Stimulated activated CD4-positive, alpha-beta T cell treated with anti-CD3 and anti-CD28 coated beads, Interleukin-12 subunit alpha, Interleukin-12 subunit beta, amount 100 ng/mL, for 4 hours (primary cell): ENCODE measurements at places on chromosomes 6 and 20.

- no peak for DNase-seq
Measured at GRCh38 chr20:58705208-58705926, 12.8 kb downstream of the NPEPL1 start.

DNA sequence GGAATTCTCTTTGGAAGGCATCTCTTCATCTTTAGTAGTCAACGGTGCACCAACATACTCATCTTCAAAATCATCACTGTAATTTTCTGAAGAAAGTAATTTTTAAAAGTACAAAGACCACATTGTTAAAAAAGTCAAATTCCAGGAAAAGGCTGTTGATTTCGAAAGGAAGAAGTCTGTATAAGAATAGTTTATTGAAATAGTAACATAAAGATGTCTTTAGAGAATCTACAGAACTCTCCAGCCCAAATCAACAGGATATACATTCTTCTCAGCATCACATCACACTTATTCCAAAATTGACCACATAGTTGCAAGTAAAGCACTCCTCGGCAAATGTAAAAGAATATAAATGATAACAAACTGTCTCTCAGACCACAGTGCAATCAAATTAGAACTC lies 23.4 kb downstream of the CEP162 start:
- no peak for DNase-seq

GRCh38 chr6:42424906-42425474 lies 26.7 kb downstream of the TRERF1 start:
- no peak for DNase-seq

DNA sequence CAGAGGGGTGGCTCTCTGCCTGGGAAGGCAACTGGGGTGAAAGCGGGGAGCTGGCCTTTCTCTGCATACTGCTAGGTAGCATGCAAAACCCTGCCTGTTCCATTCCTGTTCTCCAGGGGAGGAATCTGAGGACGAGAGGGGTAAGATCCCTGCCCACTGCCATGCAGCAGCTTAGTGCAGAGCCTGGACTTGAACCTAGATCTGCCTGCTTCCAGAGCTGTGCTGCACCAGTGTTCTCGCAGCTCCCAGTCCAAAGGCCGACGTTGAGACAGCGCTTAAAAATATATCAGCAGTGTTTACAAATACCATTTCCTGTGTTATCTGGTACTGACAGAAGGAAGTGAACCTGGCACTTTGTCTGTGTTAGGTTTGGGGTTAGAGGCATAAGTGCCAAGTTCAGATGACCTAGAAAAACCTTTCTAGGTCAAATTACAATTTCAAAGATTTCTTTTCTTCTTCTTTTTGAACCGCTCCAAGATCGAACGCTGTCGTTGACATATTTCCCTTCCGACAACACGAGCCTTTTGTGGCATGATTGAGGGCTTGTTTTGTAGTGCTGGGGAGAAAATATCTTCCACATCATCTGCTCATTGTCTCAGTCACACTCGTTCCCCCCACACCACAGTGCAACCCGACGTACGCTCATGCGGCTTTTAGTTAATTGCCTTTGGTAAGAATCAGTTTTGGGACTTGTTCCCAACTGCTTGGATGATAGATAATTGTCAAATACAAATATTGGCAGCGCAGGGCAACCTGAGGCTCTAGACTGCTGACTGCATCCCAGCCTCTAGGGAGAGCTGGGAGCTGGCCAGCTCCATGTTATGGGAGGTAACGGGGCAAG lies 44.6 kb downstream of the TOX2 start:
- no peak for DNase-seq

DNA sequence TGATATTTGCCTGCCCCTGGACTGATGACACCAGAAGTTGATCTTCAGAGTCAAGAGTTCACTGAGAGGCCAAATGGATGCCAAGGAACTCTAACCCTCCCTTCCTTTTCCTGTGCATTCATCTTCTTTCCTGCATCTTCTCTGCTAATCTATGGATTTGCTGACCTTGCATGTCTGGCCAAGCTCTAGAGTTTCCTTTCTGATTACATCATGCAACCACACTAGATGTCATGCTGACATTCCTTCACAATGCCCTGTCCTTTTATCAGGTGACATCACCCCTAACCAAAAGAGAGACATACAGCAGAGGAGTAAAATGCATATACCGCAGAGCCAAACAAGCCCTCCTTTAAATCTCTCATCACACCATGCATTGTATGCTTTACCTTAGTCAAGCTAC lies 487.6 kb downstream of the TFAP2A start:
- no peak for DNase-seq

- no peak for DNase-seq
Measured at GRCh38 chr6:70590400-70590799, 23.7 kb downstream of the SDHAF4 start.

- no peak for DNase-seq
Measured at GRCh38 chr6:160131636-160132296, 10.2 kb downstream of the SLC22A1 start.

- no peak for DNase-seq
Measured at GRCh38 chr6:49662892-49663261, 26.2 kb upstream of the RHAG start.

- DNase-seq, result no peak
Measured at GRCh38 chr6:15303162-15303919, 57.5 kb downstream of the JARID2 start.

GRCh38 chr6:6993503-6994237 lies 114.1 kb upstream of the RREB1 start:
- no peak for DNase-seq

DNA sequence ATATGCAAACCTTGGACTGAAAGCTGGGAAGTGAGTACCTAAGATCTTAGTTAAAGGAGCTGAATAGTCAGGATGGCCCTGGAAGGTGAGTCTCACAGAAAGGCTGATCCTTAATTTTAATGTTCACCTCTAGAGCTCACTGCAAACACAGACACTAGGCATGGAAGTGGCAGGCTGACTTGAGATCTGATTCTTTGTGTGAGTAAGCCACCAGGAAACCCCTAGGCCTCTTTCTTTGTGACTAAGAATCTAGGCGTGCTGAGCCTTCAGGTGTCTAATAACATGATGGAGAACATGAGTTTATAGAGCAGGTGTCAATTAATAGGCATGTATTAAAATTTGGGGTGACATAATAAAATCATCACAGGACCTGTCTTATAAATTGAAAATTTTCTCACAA lies 642.2 kb downstream of the EYS start:
- DNase-seq, result no peak

DNA sequence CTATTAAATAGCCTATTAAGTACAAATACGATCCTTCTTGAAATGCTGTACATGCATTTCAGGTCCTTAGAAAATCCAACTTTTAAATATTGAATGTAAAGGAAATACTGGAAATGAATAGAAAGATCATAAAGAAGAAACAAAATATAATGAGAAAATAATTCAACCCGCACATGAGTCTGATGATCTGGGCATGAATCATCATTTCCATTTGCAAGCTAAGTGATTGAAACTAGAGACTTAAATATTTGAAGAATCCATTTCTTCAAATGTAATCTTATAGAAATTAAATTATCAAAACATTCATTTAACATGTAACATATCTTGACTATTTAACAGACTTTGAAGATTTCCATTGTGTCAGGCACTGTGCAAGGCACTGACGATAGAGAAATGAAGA lies 977.0 kb downstream of the TFAP2A start:
- DNase-seq, result no peak

- DNase-seq, result no peak
Measured at GRCh38 chr6:1499777-1500176, 109.9 kb upstream of the FOXC1 start.

DNA sequence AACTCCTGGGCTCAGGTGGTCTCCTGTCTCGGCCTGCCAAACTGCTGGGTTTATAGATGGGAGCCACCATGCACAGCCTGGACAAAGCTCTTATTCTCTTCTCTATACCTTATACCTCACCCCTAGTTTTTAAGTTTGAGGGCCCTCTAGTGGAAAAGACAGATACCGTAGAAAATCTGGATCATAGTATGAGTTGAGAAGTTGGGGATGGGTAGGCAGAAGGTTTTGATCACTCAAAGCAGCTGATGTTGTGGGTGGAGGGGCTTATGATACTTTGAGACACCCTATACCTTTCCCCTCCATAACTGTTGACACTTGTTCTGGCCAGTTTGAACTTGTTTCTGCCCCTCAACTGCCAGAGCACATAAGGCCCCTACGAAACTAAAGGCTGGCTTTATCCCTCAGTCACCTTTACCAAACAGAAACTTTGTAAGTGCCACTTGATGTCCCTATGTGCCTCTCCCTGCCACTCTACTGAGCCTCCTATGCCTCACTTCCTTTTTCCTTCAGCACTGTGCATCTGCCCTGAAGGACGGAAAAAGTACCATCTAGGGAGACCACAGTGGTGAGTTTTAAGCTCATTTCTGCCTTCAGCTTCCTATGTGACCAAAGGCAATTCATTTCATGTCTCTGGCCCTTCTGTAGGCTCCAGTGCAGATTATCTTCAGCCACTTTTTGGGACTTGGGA lies 28.6 kb downstream of the RALY start:
- no peak for DNase-seq

DNA sequence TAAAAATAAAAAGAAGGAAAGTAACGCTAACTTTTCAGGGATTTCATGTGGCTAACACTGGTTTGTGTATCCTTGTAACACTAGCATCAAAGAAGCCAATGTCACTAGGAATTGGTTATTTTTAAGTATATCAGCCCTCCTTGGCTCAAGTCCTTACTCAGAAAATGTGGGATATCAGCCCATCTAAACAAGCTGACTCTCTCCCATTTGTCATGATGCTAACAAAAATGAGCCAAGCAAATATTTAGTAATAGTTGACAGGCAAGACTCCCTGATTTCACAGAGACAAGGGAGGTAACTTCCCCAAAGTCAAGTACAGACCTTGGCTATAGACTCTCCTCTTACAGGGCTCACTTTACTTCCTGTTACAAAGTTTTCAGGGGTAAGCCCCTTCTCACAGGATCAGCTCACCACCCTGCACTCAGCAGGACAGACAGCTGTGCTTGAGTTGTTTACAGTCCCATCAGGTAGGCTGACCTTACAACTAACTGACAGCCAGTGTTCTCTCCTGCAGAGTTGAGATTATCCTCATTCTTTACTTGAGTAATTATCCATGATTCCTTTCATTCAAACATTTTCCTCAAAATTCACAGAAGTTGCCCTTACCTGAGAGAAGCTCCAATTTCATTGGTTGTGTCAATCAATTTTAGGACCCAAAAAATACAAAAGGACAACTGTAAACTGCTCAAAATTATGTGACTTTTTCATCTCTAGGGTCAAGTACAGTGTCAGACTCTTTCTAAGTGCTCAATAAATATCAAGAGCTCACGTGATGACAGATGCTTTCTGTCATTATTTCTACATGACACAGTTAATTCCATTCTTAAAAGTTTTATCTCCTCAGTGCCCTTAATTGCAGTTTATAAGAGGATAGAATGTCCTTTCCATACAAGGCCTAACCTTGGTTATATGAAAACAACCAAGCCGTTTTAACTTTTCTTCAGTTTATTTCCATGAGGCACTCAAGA lies 38.1 kb upstream of the BMP5 start:
- DNase-seq, result no peak

- no peak for DNase-seq
Measured at GRCh38 chr6:11491596-11492463, 45.7 kb upstream of the TMEM170B start.

DNA sequence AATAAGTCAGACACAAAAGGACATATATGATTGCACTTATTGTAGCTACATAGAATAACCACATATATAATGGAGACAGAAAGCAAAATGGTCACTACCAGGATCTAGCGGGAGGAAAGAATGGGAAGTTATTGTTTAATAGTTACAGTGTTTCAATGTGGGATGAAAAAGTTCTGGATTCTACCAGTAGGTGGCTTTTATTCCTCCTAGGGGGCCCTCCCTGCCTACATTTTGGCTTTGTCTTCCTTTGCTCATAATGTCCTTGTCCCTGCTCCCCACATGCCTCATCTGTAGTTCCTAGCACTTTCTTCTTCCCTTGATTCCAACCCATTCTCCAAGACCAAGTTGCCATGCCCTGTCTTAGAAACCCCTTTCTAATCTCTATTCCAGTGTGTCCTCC lies 16.3 kb downstream of the ZNF133 start:
- no peak for DNase-seq

- DNase-seq, result no peak
Measured at GRCh38 chr6:165799391-165800153, 136.5 kb upstream of the PDE10A start.

DNA sequence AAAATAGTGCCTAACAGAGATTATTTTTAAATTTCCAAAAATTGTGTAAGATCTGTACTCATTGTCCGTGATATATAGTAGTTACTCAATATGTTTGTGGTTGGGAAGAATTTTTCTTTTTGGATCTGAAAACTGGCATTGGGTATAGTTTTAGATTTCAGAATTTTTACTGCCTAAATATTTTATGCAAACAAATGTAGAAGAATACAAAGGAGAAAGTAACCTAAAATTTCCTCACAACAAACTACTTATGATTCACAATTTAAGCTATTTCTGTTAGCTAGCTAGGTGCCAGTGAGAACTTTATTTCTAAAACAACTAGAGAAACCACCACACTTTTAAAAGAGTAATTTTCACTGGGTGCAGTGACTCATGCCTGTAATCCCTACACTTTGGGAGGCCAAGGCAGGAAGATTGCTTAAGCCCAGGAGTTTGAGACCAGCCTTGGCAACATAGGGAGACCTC lies 38.8 kb downstream of the SESN1 start:
- DNase-seq, result no peak

DNA sequence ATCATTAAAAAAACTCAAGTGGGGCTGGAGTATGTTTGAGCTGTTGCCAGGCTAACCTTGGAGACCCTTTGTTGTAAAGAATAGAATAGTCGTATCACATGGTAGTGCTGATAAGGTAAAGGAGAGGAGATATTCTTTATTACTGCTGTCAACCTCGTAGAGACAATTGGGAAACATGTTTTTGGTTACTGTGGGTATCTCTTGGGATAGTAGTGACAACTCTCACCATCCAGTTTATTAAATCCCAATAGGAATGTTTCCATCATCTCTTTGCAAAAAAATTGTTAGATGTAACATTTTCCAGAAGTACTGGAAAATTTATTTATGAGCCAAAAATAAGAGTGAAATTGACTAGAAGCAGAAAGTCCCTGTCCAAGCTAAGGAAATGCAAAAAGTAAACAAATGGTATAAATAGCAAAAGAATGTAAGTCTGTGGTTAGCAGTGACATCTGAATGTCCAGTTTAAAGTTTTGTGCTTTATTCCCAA lies 829.3 kb upstream of the CITED2 start:
- no peak for DNase-seq

DNA sequence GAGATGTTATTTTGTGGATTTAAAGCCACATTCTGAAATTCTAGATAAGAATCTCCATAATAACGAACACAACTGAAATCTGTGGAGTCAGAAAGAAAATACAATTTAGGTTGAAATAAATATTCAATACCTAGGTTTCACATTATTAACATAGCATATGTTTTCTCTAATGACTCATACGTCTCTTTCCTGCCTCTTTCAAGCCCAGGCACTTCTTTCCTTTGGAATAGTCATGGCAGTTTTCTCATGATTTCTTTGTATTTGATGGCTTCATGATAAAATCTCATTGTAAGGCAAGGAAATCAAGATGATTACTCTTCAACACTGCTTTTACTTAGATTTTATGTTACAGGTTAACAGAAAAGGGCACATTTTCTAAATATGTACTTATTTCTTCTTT lies 803.7 kb downstream of the PHF3 start:
- no peak for DNase-seq

GRCh38 chr20:38353316-38353715 lies 7.0 kb downstream of the LBP start:
- DNase-seq, result no peak

GRCh38 chr6:35719830-35720733 lies 16.8 kb upstream of the ARMC12 start:
- no peak for DNase-seq
